ENCODE measurements at places on chromosomes 11 and 22.

DNA sequence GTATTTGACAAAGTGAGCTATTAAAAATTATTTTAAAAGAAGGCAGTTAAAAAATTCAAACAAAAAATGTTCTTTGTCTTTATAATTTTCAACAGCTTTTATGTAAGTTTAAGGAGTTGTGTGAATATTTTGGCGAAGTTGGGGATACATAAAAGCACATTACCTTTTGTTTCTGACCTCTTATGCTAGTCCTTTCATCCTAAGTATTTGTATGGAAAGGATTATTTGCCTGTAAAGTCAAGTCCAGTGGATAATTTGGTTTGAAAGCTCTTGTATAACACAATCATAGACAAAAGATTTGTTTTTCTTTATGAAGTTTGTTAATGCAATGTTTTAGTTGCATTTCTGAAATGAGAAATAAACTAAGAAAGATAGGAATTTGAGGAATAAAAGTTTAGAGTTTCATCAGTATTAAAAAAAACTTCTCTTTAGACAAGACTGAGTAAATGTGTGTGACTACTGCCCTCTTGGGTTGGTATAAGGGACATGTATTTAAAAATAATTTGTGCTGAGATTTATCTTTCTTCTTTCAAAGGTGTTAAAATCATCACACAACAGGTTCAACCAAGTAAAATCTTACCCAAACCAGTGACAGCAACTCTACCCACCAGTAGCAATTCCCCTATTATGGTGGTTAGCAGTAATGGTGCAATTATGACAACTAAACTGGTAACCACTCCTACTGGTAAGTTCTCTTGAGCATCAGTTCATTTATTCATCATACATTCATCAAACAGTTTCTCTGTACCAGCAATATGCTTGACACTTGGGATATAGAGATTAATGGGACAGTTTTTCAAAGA is 68.2 kb downstream of the EMSY start:
- DNase-seq = no peak

- no peak for DNase-seq
Measured at GRCh38 chr11:114215871-114216795, 80.1 kb upstream of the NNMT start.

DNA sequence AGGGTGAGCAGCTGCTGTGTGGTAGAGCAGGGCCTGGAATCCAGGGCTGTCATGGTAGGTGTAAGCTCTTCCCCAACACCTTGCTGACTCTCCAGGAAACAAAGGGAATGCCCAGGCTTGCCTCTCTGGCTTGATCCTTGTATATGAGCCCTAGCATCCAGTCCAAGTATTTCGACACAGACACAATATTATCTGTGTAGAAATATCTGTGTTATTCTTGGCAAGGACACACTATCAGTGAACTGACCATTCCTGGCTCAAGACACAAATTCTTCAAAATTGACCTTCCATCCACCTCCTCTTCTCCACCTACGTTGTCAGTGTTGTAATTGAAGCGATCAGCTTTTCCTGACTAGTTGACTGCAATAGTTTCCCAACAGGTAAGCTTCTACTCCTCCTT is 312.0 kb upstream of the NARS2 start:
- no peak for DNase-seq

- DNase-seq = no peak
Measured at GRCh38 chr11:116618461-116618860, 154.3 kb downstream of the BUD13 start.

DNA sequence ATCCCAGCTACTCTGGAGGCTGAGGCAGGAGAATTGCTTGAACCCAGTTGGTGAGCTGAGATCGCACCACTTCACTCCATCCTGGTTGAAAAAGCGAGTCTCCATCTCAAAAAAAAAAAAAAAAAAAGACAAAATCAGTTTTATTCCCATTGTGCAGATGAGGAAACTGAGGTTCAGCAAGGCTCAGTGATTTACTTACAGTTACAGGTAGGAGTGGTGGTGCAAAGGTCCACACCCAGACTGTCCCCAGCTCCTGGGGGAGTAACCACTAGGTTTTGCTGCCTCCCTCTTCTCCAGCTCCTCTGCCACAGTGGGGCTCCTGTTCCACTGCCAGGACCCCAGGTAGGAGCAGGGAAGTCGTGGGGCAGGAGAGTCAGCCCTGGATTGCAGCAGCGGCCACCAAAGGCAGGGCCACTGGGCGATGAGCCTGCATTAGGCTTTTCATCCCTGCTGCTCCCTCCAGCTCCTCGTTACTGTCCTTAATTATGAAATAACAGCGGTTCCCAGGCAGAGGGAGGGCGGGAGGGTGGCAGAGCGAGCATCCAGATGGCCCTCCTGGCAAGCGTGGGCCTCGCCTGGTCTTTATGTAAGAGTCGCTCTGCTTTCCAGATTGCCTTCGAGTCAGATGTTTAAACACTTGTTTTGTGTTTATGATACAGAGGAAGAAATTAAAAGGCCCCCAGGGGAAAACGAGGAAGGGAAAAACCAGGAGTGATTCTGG is 15.5 kb upstream of the RASD2 start:
- DNase-seq = no peak

GRCh38 chr11:117166491-117166890 is 12.1 kb upstream of the SIDT2 start:
- no peak for DNase-seq

Data from bone marrow (tissue), 2 donors.